ENCODE measurements at places on chromosomes 16 and 17.

DNA sequence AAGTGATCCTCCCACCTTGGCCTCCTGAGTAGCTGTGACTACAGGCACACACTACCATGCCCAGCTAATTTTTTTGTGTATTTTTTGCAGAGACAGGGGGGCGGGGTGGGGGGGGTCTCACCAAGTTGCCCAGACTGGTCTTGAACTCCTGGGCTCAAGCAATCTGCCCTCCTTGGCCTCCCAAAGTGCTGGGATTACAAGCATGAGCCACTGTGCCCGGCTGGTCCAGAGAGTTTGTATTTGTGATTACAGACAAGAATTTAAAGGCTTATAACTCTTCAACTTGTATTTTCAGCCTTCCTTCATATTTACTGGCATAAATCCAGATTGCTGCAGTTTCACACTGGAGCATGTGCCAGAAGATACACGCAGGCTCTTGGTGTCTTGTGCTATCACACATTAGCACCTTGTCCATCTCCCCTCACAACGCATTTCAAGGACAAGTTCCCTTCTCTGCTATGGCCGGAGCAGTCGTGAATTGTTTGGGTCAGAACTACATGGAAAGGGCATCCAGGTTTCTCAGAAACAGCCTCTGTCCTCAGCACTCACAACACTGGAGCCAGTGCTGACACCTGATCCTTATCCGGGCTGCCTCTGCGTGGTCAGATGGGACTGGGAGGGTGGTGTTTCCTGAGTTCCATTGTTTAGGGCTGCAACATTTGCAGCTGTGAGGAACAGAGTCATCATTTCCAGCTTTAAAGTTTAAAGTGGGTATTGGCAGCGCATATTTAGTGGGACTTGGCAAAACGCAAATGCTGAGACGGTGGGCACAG, 28.1 kb downstream of the WSCD1 start:
- DNase-seq, result no peak

- no peak for DNase-seq
These were observed 122.0 kb downstream of the CLEC16A start for GRCh38 chr16:11066261-11066870.

DNA sequence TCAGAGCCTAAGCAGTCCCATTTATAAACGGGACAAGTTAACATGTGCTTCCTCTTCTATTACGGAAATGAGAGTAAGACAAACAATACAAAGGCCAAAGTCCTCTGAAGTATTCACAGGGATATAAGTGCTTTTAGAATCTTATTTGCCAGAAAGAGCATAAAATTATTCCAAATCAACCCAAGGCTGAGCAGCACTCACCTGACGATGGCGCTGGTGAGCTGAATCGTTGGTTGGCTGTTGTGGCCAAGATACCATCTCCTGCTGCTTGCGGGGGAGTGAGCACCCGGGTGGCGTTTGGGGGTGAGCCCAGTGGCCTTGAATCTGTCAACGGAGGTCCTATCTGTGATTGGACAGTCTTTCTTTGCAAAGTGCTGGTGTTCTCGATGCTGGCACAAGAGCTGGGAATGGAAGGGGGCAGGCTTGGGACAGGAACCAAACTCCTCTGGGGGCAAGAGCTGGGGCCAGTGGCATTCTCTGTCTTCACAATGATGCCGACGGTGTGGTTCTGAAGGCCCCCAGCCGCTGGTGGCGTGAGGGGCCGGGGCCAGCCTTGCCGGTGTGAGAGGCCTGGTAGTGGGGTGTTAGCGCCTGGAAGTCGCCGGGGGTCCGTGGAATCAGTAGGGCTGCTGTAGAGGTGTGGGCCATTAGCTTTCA, 9.5 kb upstream of the DHRS13 start:
- DNase-seq, result no peak

DNA sequence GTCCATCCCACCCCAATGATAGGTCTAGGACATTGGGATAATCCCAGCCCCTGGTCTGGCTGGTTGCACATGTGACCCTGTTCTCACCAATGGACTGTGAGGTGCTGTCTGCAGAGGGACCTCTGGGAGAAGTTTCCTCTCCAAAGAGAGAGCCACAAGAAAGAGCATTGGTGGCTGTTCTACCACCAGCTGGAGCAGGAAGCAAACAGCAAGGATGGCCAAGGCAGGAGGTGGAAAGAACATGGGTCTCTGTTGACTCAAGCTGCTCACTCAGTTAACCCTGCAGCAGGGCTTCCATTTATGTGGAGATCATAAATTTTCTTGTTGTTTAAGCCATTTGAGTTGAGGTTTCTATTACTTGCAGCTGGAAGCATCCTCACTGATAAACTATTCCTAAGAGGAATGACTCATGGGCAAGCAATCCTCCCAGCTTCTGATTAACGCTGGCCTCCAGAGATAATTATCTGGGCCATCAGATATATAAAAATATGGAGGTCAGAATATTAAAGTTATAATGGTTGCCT, 52.6 kb downstream of the CYB5B start:
- no peak for DNase-seq

GRCh38 chr16:629833-630248, 944 bp upstream of the WFIKKN1 start:
- no peak for DNase-seq

DNA sequence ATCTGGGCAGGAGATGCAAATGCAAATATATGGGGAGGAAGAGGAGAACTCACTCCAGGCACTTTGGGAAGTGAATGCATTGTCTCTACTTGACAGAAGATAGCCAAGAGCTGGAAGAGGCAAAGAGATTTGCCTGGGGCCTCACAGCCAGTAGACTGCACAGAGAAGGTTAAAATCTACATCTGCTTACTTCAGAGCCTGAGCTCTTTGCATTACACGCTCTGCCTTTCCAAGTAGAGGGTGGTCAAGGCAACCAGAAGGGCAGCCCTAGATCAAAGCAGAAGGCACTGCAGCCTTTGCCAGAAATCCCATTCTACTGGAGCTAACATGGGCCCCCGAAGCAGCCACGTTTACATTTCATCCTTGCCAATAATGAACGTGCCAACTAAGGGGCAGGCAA, 407.2 kb upstream of the CCL2 start:
- DNase-seq, result no peak

- DNase-seq, result no peak
These were observed 675.3 kb downstream of the MAF start for GRCh38 chr16:78925083-78925767.

DNA sequence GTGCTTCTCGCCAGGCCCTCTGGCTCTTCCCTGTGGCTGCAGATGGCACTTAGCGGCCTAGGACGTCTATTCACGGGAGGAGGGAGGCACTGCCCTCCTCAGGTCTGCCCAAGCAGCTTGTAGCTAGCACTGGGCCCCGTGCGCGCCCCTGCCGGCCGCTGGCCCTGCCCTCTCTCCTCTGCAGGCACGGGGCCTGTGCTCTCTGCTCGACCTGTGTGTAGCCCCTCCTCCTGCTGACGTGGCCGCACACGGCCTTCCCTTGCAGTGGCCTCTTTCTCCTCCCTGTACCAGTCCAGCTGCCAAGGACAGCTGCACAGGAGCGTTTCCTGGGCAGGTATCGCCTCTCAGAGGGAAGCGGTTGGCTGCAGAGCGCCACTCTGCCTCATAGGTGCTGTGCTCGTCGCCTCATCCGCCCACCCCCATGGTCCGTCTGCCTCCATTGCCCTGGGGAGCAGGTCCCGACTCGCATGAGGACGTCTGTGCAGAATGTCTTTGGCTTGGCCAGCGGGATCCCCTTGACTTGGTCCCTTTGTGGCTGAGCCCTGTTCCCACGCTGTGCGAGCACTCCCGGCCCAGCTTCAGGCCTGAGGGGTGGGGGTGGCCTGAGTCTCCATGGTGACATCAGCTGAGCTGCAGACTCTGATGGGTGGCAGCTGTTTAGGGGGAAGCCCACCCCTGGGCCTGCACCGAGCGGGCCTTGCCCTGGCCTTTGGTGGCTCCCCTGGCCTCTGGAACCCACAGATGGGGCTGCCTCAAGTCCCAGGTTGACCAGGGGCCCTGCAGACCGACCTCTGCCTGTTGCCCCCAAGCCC, 34.6 kb downstream of the TSC2 start:
- DNase-seq, result no peak

GRCh38 chr17:72691586-72691985, 400.9 kb downstream of the SLC39A11 start:
- no peak for DNase-seq

DNA sequence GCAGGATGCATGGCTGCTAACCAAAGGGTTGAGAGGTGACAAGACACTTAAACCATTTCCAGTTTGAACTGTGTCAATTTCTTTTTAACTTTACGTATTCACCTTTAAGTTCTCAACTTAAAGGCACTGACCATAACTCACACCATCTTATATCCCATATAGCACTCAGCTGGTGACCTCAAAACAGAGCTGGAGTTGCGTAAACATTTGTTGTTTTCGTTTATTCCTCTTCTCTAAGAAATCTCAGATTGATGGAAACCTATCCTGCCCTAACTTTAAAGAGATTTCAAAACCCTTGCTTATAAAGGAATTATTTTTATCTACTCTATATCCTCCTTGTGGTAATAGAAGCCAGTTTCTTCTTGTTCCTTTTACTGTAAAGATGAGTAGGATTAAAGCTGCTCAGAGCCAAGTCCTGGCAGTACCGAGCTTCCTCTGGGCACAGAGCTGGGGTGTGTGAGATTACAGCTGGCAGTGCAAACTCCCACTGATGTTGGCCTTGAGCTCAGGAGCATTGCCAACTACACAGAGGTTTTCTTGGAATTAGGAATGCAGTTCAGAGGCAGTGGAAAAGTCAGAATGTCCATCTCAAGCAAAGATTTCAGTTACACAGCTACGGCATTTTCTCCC, 1.3 kb downstream of the KCTD2 start:
- DNase-seq, result no peak

DNA sequence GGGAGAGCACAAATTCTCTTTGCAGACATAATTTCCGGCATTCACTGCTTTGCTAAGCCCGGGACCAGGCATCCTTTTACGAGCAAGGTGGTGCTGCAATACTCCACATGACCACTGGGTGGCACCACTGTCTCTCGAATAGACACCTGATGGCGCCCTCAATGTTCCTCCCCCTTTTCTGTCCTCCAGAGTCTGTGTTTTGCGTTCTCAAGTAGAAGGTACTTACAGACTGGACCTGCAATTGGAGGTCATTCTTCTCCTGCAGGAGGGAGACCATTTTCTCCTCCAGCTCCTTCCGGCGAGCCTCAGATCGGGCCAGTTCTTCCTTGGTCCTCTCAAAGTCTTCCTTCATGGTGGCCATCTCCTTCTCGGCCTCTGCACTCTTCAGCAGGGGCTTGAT, 45.2 kb downstream of the MYH13 start:
- peak; percentile 12 for DNase-seq

DNA sequence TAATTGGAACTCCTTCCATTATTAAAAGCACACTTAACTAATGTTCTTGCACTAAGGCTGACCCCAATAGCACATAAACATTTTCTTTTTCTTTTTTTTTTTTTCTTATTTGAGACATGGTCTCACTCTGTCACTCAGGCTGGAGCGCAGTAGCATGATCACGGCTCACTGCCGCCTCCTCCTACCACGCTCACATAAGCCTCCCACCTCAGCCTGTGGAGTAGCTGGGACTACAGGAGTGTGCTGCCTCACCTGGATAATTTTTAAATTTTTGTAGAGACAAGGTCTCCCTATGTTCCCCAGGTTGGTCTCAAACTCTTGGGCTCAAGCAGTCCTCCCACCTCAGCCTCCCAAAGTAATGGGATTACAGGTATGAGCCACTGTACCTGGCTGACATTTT, 1.2 kb upstream of the ZNF652 start:
- DNase-seq, result no peak

GRCh38 chr16:81189100-81189664, 49.3 kb upstream of the BCO1 start:
- no peak for DNase-seq

GRCh38 chr16:85522842-85523601, 90.1 kb upstream of the GSE1 start:
- no peak for DNase-seq

GRCh38 chr17:44997733-44998520, 29.8 kb upstream of the C1QL1 start:
- no peak for DNase-seq

GRCh38 chr17:47611372-47612350, 38.1 kb upstream of the KPNB1 start:
- DNase-seq, result no peak

GRCh38 chr17:56884483-56885311, 29.2 kb downstream of the TRIM25 start:
- DNase-seq, result no peak

DNA sequence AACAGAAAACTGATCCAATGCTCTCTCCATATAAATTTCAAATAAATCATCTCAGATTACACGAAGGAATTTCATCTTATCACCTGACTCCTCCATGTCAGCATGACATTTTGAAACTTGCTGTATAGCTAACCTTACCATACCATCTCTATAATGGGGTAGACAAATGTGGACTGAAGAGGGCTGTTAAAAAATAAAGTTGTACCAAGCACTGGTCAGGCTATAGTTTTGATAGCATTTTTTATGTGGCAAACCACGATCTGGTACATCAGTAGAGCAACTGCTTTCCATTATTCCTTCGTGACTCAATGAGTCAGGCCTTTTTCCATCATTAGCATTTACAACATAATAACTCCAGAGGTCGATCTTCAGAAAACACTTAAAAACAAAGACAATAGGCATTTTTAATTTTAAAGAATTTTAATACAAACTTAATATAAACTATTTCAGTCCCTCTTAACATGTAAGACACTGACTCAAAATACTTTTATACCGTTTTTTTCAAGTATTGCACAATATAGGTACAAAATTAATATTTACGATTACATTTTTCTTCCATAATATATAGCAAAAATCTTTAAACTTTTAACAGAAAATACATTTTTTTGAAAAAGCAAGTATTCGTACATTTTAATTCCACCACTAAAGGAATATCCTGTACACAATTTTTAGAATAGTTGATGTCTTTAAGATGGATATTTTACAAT, 4.2 kb downstream of the TOB1 start:
- no peak for DNase-seq

- DNase-seq, result no peak
These were observed 80.4 kb downstream of the EFCAB5 start for GRCh38 chr17:30021708-30022317.

DNA sequence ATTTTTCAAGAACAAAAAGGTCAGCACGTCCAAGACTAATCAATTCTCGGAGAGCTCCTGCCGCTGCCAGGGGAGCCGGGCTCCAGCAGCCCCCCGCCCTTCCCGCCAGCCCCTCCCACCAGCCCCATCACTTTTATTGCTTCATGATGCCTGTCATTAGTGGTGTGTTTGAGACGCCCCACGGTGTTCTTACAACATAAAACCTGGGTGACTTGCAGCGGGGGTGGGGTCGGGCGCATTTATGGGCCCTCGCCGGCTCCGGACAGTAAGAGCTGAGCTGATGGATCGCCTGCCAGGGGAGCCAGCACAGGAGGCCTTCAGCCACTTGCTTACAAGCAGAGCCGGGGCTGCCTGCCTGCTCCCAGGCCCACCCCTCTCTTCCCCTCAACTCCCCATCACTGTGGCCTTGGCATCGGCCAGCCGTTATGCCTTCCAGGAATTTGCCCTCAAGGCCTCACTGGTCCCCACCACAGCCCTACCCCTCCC, 82.9 kb upstream of the CBX4 start:
- no peak for DNase-seq

- no peak for DNase-seq
These were observed 1.1 kb upstream of the TRPV3 start for GRCh38 chr17:3558603-3559269.

GRCh38 chr17:70535986-70536385, 366.7 kb downstream of the KCNJ2 start:
- DNase-seq, result no peak

All from bone marrow (tissue), 2 donors.